ENCODE measurements at places on chromosomes 1 and 21. TPM values are rescaled to one million over a fixed set of nuclear protein-coding genes. Genes with fewer than 3 reads are reported as not detected.

Gene BTG3
- total RNA-seq = 35.0 TPM

Gene TAS1R1
- total RNA-seq = not detected

Gene KIRREL1
- not detected for total RNA-seq

Gene C1orf21
- total RNA-seq = 3.0 TPM

Gene PDZK1
- total RNA-seq = 0.41 TPM

Data from activated T-cell treated with anti-CD3 and anti-CD28 coated beads, Interleukin-2, amount 50 U/mL, for 72 hours (primary cell).